Uterus (tissue), 4 donors: ENCODE measurements at places on chromosomes 4 and X. TPM values are rescaled to one million over a fixed set of nuclear protein-coding genes. Genes with fewer than 3 reads are reported as not detected.

DNA sequence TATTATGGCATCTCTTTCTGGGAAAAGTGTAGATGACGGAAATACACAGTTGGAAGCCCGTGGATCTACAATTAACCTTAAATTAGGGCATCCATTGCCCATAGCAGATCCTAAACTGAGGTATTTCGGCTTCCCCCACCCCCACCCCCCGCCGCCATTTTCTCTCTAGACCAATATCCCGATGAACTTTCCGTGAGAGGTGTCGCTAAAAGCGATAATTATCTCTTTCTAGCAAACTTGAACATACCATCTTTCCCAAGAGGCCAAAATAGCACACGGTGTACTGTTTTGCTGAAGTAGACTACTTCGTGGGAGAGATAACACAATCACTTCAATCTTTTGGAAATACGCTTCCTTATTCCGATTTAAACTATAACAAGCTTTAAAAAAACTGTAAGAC, 554 bp downstream of the KLHL15 start:
- no peak for DNase-seq

DNA sequence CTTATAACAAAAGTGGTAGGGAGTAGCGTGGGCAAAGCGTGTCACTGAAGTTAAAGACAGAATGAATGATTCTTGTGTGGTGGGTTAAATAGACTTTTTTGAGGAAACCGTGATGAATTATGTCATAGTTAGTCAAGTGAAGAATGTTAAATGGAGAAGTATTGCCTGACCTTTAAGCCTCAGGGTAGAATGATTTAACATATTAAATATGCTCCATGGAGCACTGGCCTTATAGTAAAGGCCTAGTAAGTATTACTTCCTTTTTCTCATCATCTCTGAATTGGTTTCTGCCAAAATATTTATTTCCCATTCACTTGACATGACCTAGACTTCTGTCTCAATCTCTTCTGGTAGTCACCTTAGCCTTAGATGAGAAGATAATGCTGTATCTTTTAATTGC, 23.7 kb downstream of the MAGEB1 start:
- DNase-seq = no peak

DNA sequence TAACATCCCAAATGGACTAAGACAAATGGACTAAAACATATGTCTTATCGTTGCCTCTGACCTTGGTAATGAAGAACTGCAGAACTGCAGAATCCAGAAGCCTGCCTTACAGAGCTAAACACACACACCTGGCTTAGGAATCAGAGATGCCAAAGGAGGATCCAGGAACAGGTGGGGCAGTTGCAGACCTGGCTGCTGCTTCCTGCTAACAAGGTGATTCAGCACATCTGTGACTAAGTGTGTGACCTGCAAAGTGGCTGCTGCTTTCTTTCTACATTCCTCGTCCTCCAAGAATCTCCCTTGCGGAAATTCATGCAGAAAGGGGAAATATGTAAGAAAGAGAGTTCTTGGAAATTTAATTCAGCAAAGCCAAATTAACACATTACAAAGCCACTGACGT, 96.8 kb upstream of the NLGN4X start:
- DNase-seq = no peak

DNA sequence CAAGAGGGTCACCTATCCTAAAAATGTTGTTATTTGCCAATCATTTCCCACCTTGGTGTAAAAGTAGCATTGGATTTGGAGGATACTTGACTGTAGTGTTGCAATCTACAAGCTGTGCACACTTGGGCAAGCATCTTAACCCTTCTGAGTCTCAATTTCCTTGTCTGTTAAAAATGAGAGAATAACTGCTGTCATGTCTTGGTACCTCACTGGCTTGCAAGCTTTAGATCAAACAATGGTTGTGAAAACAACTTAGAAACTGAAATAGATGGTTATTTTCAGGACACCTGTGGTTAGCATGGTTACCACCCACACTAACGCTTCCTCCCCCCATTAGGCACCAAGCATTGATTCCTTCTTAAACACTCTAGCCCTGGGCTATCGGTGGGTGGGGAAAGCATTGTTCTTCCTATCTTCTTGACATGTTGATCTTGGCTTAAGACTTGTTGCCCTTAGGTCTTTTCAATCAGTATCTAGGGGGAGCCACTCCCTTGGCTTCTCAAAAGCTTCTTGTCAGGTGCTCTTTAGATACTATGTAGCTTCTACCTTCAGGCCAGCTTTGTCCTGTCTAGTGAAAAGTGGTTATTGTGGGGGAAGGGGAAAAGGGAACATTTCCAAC, 10.6 kb upstream of the AMOT start:
- DNase-seq = no peak

DNA sequence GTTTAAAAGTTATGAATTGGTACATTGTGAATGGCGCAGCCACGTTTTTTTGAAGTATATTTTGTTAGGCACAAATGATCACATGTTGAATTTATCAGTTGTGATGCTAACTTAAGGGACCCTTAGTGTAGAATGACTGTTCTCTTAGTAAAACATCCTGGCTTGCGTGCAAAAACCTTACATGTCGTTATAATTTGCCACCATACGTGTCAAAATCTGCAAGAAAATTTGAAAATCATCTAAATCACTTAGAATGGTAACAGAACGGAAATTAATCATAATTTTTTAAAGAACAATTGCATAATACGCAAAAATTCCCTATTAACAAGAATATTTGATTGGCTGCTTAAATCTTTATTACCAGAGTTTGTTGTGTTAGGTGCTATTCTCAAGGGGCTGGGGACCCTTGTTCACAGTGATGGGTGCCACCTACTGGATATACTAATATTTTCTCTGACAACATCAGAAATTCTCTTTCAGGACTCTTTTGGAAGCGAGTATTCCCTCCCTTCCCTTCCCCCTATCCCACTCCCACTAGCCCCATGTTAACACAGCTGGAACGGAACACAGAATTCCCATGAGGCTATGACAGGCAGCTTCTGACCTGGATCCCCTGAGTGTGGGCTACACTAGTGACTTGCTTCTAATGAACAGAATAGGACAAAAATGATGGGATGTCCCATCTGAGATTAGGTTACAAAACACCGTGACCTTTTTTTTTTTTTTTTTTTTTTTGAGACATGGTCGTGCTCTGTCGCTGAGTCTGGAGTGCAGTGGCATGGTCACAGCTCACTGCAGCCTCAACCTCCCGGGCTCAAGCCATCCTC, 71.8 kb downstream of the SUPT20HL2 start:
- DNase-seq = no peak

DNA sequence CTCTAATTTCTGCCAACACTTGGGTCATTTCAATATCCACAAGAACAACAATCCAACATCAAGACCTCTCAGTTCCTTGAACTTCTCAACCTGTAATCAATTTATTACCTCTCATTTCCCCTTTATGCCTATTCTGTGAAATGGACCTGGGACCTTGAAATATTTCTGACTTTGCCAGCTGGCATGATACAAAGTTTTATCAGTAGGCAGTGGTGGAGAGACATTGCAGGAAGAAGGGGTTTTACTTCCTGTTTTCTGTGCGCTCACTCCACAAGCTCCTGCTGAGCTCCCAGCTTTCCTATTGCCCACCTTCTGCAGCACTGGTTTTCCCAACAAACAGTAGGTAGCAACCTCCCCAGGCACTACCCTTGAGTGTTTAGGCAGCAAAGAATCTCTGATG, 3.5 kb upstream of the ARHGEF6 start:
- no peak for DNase-seq

DNA sequence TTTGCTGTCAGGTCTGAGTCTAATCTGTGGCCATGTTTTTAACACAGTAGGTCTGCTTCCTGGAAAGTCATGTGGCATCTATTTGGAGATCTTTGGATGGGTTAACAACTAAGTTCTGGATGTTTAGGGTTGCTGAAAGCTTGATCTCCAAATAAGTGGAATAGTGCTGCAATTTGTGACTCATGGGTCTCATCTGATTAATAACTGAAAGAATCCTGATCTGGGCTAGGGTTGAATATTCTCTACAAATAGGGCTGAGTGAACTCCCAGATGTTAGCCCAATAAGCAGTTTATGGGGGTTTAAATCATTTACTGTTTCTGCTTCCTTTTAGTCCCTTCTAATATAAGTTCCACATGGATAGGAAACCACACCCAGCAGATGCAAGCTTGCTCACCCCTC, 23.1 kb downstream of the CT47C1 start:
- DNase-seq = no peak

DNA sequence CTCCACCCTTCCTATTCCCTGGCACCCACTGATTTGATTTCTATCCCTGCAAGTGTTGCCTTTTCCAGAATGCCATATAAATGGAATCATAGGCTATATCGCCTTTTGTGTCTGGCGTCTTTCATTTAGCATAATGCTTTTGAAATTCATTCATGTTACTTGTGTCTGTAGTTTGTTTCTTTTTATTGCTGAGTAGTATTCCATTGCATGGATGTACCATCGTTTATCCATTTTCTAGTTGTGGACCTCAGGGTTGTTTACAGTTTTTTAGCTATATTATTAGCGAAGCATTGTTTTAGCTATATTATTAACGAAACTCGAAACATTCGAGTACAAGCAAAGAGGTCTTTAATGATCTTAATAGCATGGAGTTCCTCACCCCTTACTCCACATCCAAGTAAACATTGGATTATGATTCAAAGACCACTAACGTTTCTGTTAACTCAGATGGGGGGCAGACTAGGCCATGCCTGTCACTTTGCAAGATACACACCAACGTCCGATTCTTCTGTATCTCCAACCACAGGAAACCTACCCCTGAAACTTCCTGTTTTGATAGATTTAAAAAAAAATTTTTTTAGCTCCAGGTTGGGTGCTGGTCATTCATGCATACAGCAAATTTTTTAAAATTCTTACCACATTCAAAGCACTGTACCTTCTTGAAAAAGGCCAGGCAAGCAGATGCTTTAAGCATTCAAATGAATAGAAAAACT, 1.1 kb downstream of the DCK start:
- no peak for DNase-seq

- no peak for DNase-seq
Measured at GRCh38 chrX:66680451-66680850, 41.6 kb upstream of the EDA2R start.

DNA sequence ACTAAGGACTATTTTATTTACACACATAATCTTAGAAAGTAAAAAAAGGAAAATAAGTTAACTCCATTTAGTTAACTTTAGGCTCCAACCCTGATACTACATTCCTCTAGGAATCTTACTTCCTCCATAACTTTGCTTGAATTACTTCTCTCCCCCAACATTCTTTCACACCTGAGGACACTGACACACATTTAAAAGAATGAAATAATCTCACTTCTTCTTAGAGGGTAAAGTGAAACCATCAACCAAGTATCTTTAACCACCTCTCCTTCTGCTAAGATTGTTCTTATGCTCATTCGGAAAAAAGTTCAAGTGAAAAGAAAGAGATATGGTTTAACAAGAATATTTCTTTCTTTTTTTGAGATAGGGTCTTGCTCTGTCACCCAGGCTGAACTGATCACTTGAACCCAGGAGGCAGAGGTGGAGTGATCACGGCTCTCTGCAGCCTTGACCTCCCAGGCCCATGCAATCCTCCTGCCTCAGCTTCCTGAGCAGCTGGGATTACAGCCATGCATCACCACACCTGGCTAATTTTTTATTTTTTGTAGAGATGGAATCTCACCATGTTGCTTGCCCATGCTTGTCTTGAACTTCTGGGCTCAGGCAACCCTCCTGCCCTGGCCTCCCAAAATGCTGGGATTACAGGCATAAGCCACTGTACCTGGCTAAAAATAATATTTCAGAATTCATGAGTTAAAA, 28.5 kb downstream of the SLC25A4 start:
- DNase-seq = no peak

DNA sequence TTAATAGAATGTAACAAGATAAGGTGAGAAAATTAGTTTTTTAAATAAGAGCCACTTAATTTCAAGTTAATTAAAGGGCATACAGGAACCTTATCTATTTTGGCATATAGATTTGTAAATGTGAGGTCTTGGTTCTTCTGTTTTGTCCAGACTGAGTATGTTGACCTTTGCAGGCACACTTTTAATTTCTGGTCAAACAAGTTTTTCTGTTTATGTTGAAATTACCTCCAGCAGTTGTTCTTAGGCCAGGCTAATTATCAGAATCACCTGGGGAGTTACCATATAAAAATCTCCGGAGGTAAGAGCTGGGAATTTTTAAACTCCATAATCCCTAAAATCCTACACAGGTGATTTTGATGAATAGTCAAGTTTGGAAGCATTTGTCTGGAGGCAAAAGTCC, 227.4 kb upstream of the ANKRD50 start:
- DNase-seq = no peak

GRCh38 chrX:48938721-48939425, 18.5 kb downstream of the OTUD5 start:
- no peak for DNase-seq

SLC2A9 gene
- total RNA-seq = 6.5 TPM

STOX2 gene
- 19.4 TPM for total RNA-seq

SPP1 gene
- total RNA-seq = 98.6 TPM

DCK gene
- 3.8 TPM for total RNA-seq

TLR3 gene
- total RNA-seq = 2.9 TPM

TCEAL6 gene
- total RNA-seq = 13.6 TPM

SLC9B1 gene
- 0.59 TPM for total RNA-seq

OCRL gene
- total RNA-seq = 7.2 TPM
